ENCODE measurements at places on chromosomes 16 and 17.

DNA sequence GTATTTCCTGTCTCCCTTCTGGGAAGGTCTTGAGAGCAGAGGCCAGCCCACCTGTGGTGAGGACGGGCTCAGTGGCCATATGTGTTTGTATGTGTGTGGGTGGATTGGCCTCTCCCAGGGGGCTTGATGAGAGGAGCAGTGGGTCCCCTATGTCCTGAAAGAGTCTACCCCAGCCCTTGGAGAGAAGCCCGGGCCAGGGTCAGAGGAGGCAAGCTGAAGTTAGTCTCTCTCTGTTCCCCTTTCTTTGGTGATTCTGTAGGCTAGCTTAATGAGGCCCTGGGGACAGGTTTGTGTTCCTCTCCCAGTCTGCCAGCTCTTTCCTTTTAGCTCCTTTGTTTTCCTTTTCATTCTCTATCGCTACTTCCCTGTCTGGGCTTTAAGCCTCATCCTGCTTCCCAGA is 23.8 kb upstream of the NFATC3 start:
- DNase-seq = no peak

- no peak for DNase-seq
Measured at GRCh38 chr17:3006801-3007200, 56.6 kb downstream of the OR1D5 start.

DNA sequence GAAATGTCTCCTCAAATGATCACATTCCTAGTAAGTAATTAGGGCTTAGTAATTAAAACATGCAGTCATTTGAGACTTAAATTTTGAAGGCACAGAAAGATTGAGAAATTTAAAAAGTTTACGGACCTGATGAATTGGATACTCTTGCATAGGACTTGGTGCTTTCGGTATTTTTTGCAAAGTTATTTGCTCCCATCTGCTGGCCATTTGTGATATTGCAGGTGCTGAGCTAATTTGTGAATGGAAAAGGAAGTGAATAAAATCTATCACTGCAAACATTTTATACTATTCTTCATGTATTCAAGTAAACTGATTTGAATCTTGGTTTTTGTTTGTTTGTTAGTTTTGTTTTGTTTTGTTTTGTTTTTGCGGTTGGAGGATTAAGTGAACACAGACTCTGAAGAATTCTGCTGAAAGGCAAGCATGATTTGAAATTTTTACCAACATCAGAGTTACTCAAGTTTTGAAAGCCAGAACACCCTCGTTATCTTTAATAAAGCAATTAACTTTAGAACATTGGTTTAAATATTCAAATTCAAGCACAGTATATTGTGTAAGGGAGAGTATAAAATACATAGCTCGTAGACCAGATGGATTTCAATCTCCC is 689.5 kb upstream of the RBFOX1 start:
- DNase-seq = peak; percentile 53

- DNase-seq = peak; percentile 72
Measured at GRCh38 chr17:61389670-61390478, 9.8 kb upstream of the TBX2 start.

GRCh38 chr17:77465358-77466041 is 324.7 kb downstream of the SEC14L1 start:
- DNase-seq = no peak

DNA sequence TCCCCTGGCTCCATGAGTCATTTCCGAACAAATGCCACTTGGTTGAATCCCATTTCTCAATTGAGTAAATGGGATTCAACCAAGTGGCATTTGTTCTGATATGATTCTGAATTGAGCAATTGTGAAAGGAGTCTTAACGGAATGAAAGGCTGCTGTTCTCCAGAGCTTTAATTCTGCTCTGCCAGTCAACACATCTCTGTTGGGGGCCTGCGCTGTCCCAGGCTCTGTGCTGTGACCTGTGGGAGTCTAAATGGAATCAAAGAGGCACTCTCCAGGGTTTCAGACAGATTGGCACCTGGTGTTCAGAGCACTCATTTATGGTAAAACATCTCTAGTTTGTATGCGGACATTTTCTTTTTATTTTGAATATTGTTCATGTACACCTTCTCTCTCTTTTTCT is 126.2 kb downstream of the WSCD1 start:
- DNase-seq = no peak

DNA sequence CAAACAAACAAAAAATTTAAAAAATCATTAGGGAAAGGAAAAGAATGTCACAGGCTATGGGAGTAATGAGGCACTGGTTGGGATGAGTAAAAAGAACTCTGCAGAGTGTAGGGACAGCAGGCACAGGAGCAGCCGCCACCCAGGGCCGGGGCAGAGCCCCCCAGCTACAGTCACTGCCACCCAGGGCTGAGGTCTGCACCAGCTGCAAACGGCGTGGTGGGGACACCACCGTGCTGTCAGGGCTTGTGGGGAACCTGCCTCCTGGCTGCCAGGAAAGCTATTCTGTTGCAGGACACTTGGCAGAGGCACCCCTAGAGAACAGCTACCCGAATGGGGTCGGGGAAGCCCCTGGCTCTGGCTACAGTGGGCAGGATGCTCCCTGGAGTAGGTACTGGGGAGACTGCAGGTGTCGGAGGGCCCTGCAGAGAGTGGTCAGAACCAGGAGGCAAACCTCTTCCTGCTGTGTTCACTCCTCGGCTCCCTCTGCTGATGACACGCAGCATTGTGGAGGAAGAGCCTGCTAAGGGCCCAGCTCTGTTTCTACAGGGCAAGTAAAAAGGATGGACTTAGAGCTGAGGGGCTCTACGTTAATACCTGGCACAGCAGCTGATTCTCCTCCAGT is 32.3 kb upstream of the CAPN15 start:
- peak; percentile 67 for DNase-seq

DNA sequence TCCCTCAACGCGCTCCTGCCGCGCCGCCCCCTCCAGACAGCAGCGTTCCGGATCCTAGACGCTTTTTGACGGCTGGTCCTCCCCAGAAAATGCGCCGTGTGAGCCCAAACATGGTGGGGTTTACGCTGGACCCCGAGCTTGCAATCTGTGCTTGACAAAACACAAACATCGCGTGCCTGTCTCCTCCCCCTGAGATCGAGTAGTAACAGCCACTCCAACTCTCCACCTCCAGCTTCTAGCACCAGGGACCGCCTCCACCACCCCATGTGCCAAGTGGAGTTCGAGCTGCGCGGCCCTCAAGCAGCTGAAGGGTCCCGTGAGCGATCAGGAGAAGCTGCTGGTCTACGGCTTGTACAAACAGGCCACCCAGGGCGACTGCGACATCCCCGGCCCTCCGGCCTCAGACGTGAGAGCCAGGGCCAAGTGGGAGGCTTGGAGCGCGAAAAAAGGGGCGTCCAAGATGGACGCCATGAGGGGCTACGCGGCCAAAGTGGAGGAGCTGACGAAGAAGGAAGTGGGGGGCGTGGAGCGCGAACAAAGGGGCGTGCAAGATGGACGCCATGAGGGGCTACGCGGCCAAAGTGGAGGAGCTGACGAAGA is 656 bp upstream of the GEMIN4 start:
- no peak for DNase-seq

GRCh38 chr17:1174263-1174880 is 5.4 kb downstream of the ABR start:
- DNase-seq = peak; percentile 37

DNA sequence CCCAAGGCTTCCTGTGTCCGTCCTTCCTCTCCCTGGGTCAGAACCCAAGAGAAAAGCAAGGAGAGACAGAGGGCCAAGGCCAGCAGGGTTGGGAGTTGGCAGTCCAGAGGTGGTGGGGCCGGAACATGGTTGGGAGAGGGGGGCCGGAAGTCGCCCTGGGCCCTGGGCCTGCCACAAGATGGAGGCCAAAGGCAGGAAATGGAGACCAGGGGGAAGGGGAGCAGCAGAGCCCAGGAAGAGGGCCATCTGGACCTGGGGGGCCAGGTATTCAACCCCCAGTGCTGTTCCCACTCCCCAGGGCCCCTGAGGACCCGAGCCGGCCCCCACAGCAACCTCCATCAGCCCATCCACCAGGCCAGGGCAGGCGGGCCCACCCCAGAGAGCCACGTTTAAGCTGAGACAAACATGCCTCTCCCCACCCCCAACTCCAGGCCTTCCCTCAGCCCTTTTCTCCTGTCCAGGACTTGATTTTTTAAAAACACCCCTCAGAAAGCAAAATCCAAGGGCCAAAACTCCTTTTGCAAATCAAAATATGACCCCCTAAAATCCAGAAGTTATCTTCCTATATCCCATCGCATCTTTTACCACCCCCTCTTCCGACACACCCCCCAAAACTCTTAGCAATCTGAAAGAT is 4.4 kb upstream of the BCL6B start:
- DNase-seq = no peak

DNA sequence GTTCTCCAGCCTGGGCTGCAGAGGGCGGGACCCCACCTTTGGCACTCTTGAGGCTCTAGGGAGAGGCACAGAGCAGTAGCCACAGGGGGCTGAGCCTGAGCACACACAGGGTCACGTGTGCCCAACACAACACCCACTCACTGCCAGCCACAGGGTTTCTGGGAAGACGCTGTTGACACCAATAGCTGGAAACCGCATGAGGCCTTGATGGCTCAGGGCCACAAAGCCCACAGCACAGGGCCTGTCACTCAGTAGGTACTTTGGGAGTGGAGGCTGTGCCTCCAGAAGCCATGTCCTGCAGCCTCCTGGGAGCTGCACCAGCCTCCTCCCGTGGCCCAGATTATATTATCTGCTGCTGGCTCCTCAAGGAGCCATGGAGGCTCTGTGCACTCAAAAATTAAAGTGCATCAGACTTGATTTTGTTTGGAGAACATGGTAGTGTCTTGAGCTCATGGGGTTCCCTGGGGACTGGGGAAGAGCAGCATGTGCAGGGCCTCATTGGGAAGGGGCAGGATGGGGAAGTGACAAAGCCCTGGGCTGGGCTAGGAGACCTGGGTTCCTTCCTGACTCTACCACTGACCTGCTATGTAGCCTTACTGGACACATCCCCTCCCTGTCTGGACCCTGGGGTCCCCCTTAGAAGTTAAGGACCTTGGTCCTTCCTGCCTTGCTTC is 12.5 kb upstream of the SREBF1 start:
- DNase-seq = no peak

- DNase-seq = no peak
Measured at GRCh38 chr17:77717941-77718668, 240.4 kb upstream of the TNRC6C start.

GRCh38 chr17:56642424-56642823 is 48.9 kb downstream of the NOG start:
- DNase-seq = no peak

GRCh38 chr16:69106491-69107315 is 1.2 kb downstream of the HAS3 start:
- no peak for DNase-seq

DNA sequence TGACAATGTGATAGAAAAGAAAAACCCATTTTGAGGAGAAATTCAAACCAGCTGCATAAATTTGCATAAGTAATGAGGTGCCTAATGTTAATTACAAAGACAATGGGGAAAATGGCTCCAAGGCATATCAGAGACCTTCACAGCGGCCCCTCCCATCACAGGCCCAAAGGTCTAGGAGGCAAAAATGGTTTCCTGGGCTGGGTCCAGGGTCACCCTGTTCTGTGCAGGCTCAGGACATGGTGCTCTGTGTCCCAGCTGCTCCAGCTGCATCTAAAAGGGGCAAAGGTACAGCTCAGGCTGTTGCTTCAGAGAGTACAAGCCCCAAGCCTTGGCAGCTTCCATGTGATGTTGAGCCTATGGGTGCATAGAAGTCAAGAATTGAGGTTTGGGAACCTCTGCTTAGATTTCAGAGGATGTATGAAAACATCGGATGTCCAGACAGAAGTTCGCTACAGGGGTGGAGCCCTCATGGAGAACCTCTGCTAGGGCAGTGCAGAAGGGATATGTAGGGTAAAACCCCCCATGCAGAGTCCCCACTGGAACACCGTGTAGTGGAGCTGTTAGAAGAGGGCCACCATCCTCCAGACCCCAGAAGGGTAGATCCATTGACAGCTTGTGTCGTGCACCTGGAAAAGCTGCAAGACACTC is 40.6 kb downstream of the IKZF3 start:
- DNase-seq = no peak

- DNase-seq = no peak
Measured at GRCh38 chr17:39553341-39553945, 54.3 kb downstream of the NEUROD2 start.

- DNase-seq = no peak
Measured at GRCh38 chr17:50649042-50649908, 14.6 kb downstream of the ABCC3 start.

DNA sequence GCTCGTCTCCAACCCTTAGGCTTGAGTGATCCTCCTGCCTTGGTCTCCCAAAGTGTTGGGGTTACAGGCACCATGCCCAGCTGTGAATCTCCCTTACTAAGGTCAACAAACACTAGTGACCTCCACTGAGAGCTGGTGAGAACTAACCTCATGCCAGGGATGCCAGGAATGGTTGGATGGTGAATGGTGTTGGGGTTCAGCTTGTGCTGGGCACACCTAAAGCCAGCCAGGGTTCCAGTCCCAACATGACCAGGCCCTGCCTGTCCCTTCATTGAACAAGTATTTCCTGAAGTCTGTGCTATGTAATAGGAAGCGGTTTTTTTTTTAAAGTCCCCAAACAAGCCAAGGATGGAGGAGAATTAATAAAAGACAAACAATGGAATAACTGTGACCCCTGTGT is 56.0 kb upstream of the TOB1 start:
- DNase-seq = no peak

GRCh38 chr16:19223235-19224170 is 55.5 kb downstream of the SYT17 start:
- peak; percentile 59 for DNase-seq

GRCh38 chr16:46731691-46732555 is 16.2 kb downstream of the MYLK3 start:
- no peak for DNase-seq

GRCh38 chr16:58882292-58882691 is 148.2 kb upstream of the GOT2 start:
- no peak for DNase-seq

DNA sequence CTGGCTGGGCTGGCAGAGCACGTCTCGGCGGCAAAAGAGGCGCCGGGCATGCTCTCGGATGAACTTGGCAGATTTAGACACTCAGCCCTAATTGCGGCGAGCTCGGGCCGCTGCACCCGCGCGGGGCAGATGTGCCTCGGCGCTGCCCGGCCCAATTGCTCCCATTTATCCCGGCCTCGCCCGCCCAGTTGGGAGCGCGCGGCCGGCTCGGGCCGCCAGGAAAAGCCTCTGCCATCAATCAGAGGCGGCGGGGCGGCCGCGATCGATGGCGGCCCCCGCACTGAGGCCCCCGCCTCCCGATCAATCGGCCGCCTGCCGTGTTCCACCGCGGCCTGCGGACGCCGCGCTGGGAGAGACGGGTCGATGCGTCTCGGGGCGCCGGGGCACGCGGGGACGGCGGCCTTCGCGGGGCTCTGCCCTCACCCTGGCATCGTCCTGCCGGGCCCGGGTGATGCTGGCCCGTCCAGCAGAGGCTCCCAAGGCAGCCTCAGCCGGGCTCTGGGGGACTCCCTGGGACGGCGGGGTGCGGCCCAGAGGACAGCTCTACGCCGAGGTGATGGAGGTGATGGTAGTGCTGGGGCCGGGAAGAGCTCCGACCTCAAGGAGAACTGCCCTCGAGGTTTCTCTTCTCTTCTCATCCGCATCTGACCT is 200.9 kb upstream of the N4BP1 start:
- no peak for DNase-seq

GRCh38 chr17:60563743-60564142 is 36.2 kb upstream of the PPM1D start:
- DNase-seq = no peak

Measured in WERI-Rb-1 (cell line).